Sigmoid colon (tissue), 7 donors: ENCODE measurements at places on chromosomes 7 and 10. TPM values are rescaled to one million over a fixed set of nuclear protein-coding genes. Genes with fewer than 3 reads are reported as not detected.
A peak's percentile ranks its signal among the peaks of the same experiment; 100 is the strongest.

DNA sequence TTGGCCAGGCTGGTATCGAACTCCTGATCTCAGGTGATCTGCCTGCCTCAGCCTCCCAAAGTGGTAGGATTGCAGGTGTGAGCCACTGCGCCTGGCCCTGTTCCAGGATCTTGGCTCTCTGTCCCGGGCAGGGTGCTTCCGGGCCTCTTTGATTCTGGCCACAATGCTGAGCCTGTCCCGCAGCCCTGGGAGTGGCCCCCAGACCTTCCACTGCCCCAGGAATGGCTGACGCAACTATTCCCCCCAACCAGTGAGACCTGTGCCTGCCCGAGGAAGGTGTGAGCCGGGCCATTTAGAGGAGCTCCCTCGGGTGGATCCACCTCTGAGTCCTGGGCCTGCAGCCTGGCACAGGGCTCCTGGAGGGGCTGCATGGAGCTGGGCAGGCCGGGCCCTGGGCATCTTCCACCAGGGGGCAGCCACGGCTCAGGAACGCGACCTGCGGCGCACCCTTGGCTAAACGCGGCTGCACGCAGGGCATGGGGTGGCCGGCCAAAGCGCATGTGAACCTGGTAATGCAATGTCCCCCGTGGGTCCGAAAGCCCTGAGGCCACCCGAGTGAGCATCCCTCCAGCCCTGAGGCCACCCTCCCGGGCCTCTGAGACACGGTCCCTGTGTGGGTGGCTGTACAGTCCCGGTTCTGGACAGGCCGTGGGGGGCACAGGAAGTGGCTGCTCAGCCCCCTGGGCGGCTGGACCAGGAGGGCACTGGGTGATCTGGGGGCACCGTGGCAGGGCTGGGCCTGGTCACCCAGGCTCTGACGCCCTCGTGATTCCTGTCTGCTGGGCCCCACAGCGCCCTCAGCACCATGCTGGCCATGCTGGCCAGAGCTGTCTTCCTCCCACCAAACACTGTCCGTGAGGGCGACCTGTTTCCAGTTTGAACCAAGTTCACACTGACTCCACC, 24.8 kb downstream of the GRIFIN start:
- peak; percentile 89 for DNase-seq

GRCh38 chr7:116859323-116859722, 3.1 kb upstream of the CAPZA2 start:
- no peak for DNase-seq

- DNase-seq: no peak
Measured at GRCh38 chr10:44056967-44057805, 327.7 kb downstream of the CXCL12 start.

DNA sequence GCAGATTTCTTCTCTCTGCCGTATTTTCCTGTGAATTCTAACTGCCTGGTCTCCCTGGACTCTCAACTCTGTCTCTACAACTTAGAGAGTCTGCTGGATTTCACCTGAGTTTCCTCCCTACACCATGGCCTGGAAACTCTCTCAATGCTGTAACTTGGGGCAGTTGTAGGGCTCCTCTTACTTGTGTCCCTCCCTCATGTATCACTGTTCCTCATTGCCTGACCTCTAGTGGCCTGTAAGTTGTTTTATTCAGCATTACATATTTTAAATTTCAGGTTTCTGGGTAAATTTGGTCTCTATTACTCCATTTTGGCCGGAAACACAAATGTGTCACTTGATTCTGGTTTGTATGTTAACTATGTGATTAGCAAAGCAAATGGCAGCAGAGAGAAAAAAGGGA, 70.9 kb downstream of the DYNC1I1 start:
- no peak for DNase-seq

GRCh38 chr10:4102802-4103344, 317.9 kb upstream of the KLF6 start:
- no peak for DNase-seq

DNA sequence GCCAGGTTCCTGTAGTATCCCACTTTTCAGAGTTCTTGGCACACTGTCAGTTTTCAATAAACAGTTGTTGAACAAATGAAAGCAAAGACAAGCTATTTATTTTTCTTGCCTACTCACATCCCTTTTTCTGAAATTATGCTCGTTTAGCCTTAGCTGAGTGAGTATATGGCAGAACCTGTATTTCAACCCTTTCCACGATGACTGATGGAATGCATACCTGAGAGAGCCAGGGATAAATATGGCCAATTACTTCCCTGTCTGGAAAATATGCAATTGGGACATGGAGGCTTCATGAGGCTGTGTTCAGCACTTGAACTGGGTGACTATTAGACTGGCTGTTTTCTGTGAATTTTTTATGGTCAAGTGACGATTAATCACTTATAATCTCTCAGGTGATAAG, 144.5 kb upstream of the POT1 start:
- no peak for DNase-seq

TAF6 gene
- 56.6 TPM for total RNA-seq

DNA sequence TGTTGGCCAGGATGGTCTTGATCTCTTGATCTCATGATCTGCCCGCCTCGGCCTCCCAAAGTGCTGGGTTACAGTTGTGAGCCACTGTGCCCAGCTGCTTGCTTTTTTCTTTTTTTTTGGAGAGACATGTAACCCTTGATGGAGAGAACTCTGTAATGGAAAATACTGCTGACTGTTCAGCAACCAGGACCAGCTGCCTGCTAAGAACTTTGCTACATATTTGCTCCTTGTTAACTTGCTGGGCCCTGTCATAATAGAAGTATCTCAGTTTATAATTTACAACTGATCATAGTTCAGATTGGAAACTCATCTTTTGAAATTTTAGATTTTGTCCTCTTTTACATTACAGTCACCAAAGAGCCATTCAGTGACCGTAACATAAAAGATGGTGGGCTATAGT, 34.9 kb downstream of the TASOR2 start:
- DNase-seq: no peak

WIPF3 gene
- 0.81 TPM for total RNA-seq

TLX1 gene
- not detected for total RNA-seq
